ENCODE measurements at places on chromosomes 2 and 18. TPM values are rescaled to one million over a fixed set of nuclear protein-coding genes. Genes with fewer than 3 reads are reported as not detected.

HPCAL1 gene
- total RNA-seq = 13.8 TPM

FAM117B gene
- total RNA-seq = 3.0 TPM

GRCh38 chr2:241964133-241964532 lies 94.6 kb downstream of the RTP5 start:
- no peaks in the 10 kb centered on the region for H3K36me3 ChIP-seq
- H3K4me3 ChIP-seq = no peak overlapping the region
- H3K27ac ChIP-seq = no peak overlapping the region
- peaks cover 20% of the 10 kb centered on the region for H3K4me1 ChIP-seq

GRCh38 chr18:42025974-42026625 lies 71.1 kb downstream of the PIK3C3 start:
- no peaks in the 10 kb centered on the region for H3K27me3 ChIP-seq
- peaks cover 11% of the 10 kb centered on the region for H3K4me1 ChIP-seq
- H3K36me3 ChIP-seq = peaks cover 5% of the 10 kb centered on the region
- DNase-seq = no peak
- H3K4me3 ChIP-seq = no peak overlapping the region

GRCh38 chr2:48600917-48601316 lies 16.7 kb upstream of the GTF2A1L start:
- no peak for DNase-seq
- no peaks in the 10 kb centered on the region for H3K4me1 ChIP-seq
- no peaks in the 10 kb centered on the region for H3K27me3 ChIP-seq

GRCh38 chr18:50638884-50639420 lies 79.1 kb downstream of the MAPK4 start:
- no peak for DNase-seq
- H3K27ac ChIP-seq = no peak overlapping the region
- no peak overlapping the region for H3K4me3 ChIP-seq

DNA sequence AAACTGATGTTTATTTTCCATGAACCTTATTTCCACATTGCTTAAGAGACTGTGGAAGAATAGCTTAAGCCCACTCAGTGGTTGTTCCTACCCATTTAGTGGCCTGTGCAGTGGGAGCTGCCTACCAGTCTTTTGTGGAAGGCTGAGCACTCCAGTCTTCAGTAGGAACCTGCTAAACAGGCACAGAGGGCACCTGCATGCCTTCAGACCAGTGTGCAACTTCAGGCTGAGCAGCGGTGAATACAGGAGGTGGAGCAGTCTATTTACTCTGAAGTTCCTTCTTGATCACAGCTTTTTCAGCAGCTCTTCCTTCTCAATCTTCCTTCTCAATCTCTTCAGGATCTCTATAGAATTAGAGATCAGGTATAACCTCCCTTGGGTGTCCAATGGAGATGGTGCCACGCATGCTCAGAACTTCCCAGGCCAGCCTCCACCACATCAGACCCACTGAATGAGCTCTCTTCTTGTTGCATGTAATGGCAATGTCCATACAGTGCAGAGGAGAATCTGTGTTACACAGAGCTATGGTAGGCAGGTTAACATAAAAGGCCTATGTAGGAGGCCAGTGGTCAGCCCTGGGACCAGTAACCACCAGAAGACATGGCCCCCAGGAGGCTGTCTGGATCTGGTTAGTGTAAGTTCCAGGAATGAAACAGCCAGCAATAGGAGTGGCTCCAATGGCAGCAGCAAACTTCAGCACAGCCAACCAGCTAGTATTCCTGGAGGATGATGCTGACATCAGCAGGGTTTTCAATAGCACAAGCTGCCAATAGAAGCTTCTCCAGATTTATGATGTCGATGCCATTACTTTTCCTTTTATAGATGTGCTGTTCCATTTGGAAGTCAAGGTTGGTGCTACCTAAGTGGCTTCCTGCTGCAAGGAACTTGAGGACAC lies 47.9 kb upstream of the MAT2A start:
- no peak overlapping the region for H3K4me3 ChIP-seq
- H3K27ac ChIP-seq = no peak overlapping the region
- no peak for DNase-seq

- peaks cover 30% of the 10 kb centered on the region for H3K4me1 ChIP-seq
- no peaks in the 10 kb centered on the region for H3K36me3 ChIP-seq
- no peaks in the 10 kb centered on the region for H3K27me3 ChIP-seq
- H3K27ac ChIP-seq = peak overlapping the region; percentile 29
- H3K4me3 ChIP-seq = no peak overlapping the region
- peak; percentile 48 for DNase-seq
These were observed 4.9 kb upstream of the DUSP2 start for GRCh38 chr2:96150007-96150640.

DNA sequence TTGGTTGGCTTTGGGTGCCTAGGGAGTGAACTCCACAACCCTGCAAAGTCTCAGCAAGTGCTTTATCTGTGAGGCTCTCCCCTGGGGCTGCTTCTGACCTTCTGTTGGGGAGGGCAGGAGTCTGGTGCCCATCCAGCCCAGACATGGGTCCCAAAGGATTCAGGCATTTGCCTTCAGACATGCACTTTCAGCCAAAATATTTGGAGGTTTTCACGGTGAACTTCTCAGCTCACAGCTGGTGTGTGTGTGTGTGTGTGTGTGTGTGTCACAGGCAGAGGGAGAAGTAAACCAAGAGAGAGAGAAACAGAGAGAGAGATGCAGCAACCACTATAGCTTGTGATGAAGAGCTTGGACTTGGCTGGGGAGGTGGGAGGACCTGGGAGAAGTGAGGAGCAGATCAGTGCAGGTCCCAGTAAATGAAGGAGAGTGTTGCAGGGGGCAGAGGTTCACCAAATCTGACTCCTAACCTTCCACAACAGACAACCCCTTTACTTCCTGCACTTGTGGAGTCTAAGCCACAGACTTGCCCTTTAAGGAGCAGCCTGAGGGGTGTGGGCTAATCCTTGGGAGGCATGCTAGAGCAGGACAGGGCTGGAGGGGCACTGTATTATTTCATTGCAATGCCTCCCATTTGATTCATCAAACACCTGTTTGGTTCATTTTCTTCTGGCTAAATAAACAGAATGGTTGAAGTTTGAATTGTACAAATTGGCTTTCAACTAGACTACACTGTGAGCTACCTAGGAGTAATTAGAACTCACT lies 14.1 kb downstream of the SLC9A4 start:
- H3K27ac ChIP-seq = no peak overlapping the region
- no peaks in the 10 kb centered on the region for H3K27me3 ChIP-seq
- H3K4me3 ChIP-seq = no peak overlapping the region
- no peaks in the 10 kb centered on the region for H3K36me3 ChIP-seq
- H3K4me1 ChIP-seq = peaks cover 36% of the 10 kb centered on the region

- H3K27ac ChIP-seq = no peak overlapping the region
- no peaks in the 10 kb centered on the region for H3K27me3 ChIP-seq
- H3K4me1 ChIP-seq = peaks cover 24% of the 10 kb centered on the region
- H3K36me3 ChIP-seq = no peaks in the 10 kb centered on the region
These were observed 4.3 kb downstream of the SLC39A6 start for GRCh38 chr18:36124841-36125240.

- H3K27ac ChIP-seq = no peak overlapping the region
- no peaks in the 10 kb centered on the region for H3K27me3 ChIP-seq
- H3K4me3 ChIP-seq = no peak overlapping the region
- DNase-seq = no peak
These were observed 162.9 kb downstream of the CELF4 start for GRCh38 chr18:37402735-37403099.

Measured in natural killer cell treated with Interleukin-12 subunit alpha and Interleukin-12 subunit beta and Interleukin-15 and Interleukin-18, amount 100 ng/mL, for 72 hours (primary cell).